ENCODE measurements at places on chromosomes 4 and X.

- DNase-seq: no peak
These were observed 165.0 kb downstream of the FHIP1A start for GRCh38 chr4:151573945-151574344.

DNA sequence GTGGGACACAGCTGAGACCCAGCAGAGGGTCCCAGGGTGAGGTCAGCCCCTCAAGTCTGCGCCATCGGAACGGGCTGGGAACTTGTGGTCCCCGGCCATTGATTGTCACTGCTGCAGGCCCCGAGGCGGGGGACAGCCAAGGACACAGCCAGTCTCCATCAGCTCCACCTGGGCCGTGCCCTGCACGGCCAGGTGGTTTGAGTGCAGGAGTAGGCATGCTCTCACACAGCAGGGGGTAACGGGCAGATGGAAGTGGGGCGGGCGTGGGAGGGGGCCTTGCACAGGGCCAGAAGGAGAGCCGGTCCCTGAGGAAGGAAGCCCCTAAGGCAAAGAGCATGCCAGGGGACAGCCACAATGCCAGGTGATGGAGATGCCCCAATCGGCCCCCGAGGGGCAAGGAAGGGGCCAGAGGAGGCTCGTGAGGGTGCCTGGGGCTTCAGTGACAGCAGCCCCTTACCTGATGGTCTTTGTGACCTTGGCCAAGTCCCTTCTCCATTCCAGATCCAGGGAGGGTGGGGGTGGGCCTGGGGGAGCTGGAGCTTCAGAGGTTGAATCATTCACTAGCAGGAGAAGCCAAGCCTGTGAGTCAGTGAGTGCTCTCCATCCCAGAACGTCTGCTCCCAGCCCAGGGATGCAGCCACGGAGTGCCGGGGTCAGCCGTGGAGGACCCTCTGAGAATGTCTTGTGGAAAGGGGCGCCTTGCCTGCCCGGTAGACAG, 2.3 kb downstream of the ATP2B3 start:
- no peak for DNase-seq

DNA sequence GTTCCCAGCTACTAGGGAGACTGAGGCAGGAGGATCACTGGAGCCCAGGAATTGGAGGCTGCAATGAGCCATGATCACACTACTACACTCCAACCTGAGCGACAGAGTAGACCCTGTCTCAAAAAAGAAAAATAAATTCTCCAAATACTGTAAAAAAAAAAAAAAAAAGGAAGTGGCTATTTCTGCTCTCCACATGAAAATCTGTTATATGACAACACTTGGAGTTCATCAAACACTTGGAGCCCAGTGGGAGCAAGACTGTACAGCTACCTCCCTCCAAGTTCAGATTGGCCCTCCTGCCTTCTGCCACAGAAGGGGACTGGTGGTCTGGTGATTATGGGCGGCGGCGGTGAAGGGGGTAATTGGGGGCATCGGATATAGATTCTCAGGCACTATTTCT, 9.0 kb upstream of the CLDN34 start:
- no peak for DNase-seq

- no peak for DNase-seq
These were observed 62.7 kb downstream of the FGFBP1 start for GRCh38 chr4:15875663-15876460.

GRCh38 chrX:118228041-118228440, 111.4 kb upstream of the KLHL13 start:
- no peak for DNase-seq

DNA sequence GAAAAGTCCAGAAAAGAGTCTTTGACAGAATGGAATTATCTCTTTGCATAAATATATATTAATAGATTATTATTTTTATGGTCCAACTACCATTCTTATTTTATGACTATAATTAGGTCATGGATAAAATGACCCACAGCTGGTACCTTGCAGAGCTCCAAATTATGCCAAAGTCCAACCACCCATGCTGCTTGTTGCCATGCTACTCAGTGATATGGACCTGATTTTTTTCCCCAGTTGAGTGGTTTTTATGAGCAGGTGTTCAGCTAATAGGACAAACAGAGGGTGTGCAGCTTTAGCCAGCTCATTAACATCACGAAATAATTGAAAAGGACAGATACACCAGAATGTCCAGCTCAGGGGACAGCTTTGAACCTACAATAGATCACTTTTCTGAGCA, 9.7 kb downstream of the HOPX start:
- DNase-seq: no peak

- no peak for DNase-seq
These were observed 9.7 kb downstream of the CXorf38 start for GRCh38 chrX:40637687-40638086.

DNA sequence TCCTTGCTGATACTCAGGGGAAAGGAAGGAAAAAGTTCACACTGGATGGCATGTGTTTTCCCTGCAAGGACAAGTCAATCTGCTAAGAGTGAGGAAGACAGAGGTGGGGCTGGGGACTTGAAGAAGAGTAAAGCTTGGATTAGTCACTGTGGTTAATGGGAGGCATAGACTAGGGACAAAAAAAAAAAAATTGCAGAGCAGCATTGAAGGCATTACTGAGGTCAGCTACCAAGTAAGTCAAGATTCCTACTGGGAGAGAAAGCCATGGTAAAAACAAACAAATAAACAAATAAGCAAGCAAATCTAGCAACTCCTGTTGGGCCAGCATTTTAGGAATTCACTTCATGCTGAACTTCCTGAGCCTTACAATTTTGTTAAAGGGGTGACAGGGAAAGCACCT, 58.2 kb upstream of the GPC4 start:
- DNase-seq: no peak

DNA sequence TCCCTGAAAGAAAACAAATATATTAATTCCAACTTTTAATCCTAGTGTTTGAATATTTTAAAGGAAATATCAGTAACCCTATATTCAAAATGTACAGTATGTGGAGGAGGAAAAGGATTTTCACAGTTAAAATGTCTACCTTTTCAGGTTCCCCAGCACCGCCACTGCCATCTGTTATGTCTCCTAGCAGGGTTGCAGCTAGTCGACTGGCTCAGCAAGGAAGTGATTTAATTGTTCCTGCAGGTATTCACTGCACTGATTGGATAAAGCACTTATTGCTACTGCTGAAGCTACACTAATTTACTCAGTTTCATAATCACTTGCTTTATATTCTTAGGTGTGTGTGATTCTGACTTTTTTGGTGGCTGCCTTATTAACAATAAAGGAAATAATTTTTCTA, 65.5 kb upstream of the FHDC1 start:
- DNase-seq: no peak

GRCh38 chr4:113740857-113741379, 20.6 kb downstream of the CAMK2D start:
- DNase-seq: no peak

- no peak for DNase-seq
These were observed 202.5 kb upstream of the MAB21L2 start for GRCh38 chr4:150379454-150379853.

DNA sequence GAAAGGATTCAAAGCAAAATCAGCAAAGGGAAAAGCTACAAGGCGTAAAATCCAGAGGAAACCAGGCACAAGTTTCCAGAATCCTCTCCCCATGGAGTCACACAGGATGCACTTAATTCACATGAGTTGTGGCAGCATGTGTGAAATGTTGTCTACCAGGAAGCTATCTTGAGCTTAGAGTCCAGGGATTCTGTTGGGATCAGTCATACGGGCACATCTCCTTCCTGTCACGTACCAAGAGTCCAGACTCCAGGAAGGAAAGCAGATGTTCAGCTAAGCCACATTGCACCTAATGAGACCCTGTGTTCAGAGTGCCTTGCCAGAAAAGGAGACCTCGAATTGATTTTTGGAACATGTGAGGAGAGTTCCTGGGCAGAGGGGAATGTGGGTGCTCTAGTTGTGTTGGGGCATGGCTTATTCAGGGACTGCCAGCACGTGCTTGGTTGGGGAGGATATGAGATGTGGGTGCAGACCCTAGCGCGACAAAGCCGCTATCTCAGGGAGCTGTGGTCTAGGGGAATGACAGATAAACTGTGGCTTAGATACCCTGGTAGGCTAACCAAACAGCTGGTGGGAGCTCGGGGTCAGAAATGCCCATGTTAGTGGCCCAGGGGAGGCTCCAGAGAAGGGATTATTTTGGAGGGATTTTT, 70.0 kb downstream of the EVC start:
- DNase-seq: no peak

DNA sequence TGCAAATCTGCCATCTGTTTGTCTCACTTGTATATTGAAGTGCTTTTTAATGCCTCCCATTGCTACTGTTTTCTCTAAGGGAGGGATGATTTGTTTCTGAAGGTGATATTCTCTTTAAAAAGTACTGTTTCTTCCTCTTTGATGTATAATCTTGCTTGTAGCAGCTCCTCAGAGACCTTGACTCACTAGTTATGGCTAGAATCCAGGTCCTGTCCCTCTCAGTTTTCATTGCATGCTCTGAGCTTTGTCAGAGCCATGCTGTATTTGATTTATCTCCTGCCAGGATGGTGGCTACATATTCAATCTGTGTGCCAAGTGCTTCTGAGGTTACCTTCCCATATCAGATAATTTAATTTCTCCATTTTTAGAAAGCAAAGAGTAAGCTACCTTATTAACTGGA, 56.0 kb downstream of the GLUD2 start:
- no peak for DNase-seq

DNA sequence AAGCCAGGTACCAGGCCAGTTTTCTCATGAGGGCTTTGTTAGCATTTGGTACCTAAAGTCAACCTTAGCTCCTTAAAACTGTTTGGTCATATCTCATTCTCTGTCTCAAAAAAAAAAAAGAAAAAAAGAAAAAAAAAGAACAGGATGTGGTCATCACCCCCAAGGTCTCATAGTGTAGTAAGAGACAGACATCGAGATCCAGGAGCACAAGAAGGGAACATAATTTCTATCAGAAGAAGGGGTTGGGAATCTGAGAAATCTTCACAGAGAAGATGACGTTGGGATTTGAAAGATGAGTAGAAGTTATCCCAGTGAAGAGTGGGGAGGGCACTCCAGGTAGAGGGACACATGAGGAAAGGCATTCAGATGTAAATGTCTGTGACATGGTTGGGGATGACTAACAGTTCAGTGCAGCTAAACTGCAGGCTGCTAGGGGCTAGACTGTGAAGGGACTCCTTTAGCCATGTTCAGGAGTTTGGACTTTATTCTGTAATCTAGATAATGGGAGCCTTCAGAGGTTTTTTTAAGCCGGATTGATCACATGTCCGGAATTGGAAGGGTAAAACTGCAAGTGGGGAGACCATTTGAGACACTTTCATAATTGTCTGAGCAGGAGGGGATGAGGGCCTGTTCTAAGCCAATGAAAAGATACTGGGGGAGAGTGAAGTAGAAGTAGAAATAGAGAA, 26.9 kb upstream of the GJB1 start:
- DNase-seq: no peak

GRCh38 chr4:187993827-187994226, 1.7 kb upstream of the ZFP42 start:
- no peak for DNase-seq

DNA sequence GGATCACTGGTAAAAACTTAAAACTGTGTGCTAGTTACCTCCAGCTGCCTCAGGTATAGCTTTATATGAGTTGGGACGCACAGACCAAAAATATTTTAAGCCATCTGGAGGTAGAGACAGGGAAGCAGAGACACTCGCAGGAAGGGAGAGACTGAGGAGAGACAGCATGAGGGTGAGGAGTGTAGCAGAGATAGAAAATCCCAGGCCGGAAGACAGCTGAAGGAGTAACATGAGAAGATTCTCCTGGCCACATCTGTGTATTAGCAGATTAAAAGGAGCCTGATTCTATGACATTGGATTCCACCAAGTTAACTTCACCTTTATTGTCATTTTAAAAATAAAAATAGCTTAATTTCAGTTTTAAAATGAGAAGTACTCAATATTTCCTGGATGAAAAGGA, 84.3 kb downstream of the PDLIM5 start:
- no peak for DNase-seq

DNA sequence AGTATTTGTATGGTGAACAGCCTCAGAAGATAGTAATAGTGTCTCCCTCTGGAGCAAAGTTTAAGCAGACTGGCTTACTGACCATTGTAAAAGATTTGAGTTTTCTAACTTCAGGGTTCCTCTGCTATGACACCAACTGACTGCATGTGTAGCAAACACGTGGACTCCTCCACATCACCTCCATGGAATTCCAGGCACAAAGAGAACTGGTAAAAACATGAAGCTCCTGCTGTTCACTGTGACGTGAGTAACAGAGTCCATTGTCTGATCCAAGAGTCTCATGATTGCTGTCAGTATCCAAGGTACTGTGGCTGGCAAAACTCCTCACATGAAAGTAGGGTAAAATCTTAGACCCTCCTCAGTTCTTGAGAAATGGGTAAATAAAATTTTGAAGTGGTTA, 107.6 kb upstream of the FAM9B start:
- DNase-seq: no peak

DNA sequence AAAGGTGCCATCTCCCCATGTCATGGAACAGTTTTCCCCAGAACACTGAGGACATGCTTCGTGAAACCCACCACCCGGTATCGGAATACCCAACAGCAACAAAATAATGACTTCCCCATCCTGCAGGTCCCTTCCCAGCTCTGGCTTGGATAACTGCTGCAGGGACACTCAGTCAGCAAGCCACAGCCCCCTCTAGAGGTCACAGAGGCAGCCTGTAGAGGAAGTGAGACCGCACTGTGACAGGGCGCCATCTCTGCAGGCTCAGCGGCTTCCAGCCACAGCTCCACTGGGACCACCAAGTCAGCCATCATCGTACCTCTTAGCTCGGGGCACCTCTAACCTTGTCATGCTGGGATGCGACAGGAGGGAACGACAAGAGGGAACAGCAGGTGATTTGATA, 315.9 kb downstream of the LDB2 start:
- no peak for DNase-seq

- no peak for DNase-seq
These were observed 33.9 kb downstream of the FAM9C start for GRCh38 chrX:13010546-13010945.

- no peak for DNase-seq
These were observed 24.1 kb downstream of the RNF4 start for GRCh38 chr4:2492970-2493369.

DNA sequence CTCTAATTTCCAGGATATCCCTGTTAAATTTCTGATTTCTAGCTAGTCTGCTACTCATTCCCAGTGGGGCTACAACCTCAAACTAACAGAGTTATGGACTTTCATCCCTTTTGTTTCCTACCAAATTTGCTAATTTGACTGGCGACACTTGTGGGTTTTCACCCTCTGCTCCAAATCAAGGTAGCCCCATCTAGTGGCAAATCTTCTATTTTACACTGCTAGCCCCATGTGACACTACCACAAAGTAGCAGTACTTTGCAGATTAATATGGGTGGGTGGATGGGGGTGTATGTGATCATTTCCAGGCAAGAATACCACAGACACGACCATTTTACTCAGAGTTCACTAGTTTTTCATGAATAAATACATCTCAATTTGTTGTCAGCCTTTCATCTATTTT, 150.3 kb downstream of the MSL3 start:
- peak; percentile 47 for DNase-seq

DNA sequence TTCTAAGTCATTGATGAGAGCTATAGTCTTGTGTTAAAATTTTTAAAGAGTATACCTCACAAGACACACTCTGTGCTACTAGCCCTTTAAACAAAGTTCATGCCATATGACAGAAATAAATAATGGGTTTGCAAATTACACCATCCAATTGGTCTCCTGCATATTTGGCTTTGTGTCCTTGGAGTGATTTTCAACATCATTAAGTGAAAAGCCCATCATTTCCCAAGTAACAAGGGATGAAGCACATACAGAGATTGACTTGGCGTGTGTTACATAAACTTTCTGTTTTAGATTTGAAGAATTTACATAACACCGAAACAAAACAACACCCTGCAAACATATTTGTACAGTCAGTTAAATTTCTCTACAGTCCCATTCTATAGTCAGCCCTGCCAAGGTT, 216.9 kb upstream of the NEIL3 start:
- DNase-seq: no peak
